ENCODE measurements at places on chromosomes 5 and 9.

GRCh38 chr5:97355775-97356174 lies 172.7 kb upstream of the RIOK2 start:
- DNase-seq = no peak

- no peak for DNase-seq
Observed at GRCh38 chr9:107360098-107360497, 77.0 kb downstream of the RAD23B start.

- DNase-seq = peak; percentile 66
Observed at GRCh38 chr5:137218471-137218870, 280.7 kb downstream of the SPOCK1 start.

GRCh38 chr5:59588922-59589321 lies 304.6 kb downstream of the PDE4D start:
- DNase-seq = no peak

- no peak for DNase-seq
Observed at GRCh38 chr5:5285906-5286305, 136.6 kb upstream of the ICE1 start.

DNA sequence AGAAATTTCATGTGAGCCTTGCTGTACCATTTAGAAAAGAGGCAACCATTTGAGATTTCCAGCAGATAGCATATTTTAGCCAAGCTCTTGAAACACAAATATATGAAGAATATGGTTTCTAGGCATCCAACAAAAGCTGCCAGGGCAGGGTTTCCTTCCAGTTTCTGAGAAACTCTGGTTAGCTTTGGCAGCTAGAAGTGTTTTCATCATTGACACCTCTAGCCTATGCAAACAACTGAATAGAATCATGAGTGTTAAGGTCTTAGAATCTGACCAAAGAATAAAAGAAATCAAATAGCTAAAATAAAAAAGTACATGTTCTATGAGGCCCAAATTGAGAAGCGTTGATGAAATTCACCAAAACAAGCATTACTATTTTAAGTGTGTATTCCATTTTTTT lies 188.1 kb downstream of the TMEM167A start:
- no peak for DNase-seq

- no peak for DNase-seq
Observed at GRCh38 chr9:135770203-135770535, 68.2 kb downstream of the KCNT1 start.

DNA sequence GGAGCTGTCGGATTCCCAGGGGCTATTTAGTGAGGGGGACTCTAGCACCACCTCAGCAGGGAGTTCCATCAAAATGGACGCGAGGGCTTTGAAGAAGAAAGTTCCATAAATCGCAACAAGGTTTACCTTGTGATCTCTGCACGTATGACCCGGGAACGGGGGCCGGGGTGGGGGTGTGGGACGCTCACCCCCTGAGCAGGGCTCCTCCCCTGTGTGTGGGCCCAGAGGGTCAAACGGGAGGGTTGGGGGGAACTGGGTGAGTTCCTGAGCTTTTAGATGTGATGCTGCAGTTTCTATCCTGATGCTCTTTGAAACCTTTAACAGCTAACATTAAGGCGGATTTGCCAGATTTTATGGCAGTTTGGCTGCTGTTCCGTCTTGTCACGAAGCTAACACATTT lies 18.9 kb upstream of the LRRC14B start:
- DNase-seq = no peak

DNA sequence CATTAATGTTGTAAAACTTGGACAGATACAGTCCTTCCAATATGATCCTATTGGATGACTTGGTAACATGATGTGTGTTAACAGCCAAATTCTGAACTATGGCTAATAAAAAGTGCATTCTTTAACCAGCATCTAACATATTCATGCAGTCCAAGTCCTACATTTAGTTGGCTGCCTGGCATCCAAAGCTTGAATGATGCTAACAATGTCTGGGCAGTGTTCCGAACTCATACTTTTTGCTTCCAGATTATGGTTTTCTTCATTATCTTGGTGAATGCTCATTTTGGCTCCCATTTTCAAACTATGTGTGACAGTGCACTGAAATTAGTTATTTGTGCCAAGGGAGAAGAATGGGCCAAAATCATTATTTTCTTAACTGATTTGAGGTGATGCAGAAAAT lies 2.8 kb downstream of the FAM174A start:
- DNase-seq = no peak

DNA sequence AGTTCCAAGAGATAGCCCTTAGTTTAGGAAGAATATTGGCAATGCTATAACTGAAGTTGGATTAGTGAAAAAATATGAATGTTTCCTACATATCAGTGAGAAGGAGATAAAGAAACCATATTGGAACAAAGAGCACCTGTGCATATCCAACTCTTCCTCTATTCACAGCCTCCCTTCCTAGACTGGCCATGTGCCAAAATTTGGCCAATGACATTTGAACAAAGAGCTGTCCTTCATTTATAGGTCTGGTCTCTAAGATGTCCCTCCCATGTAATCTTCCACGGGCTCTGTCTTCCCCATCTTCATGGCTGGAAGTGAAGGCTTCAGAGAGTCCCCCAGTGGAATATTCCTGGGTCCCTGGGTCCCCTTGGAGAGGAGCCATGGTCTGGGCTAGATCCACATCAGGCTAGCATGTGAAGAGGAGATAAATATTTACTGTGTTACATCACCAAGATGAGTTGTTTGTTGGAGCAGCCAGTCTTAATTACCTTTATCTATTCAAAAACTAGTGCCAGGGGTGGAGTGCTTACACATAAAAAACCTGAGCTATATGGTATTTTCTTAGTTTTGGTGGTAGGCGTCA lies 190.0 kb upstream of the S1PR3 start:
- peak; percentile 11 for DNase-seq

DNA sequence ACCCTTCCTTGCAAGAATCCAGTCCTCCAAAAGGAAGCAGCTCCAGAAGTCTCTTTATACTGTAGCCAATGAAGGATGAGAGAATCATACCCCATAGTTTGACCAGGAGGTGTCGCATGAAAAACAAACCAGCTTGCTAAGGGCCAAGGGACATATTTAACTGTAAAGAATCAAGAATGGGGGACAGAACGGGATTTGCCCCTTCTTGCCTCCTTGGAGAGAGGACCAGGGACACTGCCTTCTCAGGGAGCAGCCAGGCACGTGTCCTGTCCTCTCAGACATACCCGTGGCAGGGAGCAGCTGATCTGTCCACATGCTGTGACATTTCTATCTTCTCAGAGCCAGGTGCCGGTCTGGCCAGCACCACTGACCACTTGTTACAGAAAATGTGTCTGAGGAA lies 11.7 kb downstream of the PRUNE2 start:
- DNase-seq = no peak

GRCh38 chr9:1713841-1714240 lies 301.3 kb upstream of the SMARCA2 start:
- DNase-seq = no peak

GRCh38 chr9:4084435-4084818 lies 215.4 kb downstream of the GLIS3 start:
- DNase-seq = no peak

DNA sequence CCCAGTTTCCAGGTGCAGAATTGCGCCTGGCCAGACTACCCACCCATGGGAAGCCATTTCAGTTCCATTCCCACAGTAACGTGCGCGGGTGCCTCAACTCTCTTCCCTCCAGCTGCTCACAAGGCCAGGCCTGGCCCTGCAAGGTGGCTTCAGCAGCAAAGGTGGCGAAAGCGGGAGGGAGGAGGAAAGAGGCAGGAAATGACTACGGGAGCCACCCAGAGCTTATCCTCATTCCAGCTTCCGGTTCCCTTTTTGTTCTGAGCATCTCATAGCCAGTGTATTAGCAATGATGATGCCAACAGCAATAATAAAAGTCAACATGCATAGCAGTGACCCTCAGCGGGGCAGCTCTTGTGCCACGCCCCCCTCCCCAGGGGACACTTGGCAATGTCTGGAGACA lies 101.5 kb upstream of the BOD1 start:
- DNase-seq = no peak

- DNase-seq = no peak
Observed at GRCh38 chr9:92971776-92972175, 24.5 kb downstream of the FGD3 start.

DNA sequence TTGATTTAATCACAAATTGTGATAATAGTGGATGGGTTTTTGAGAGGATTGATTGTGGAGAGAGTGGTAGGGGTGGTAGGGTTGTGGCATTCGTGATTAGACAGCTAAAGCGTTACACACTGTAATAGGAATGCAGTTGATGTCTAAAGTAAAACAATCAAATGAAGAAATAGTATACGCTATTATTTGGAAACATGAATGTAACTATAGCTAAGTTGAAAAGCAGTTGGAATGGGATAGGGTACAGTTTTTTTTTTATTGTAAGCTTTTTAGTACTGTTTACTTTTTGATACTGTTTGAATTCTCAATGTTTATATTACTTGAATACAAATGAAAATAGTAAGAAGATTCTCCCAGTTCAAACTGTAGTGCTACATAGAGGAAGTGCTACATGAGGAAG lies 51.8 kb downstream of the RANBP17 start:
- DNase-seq = no peak

DNA sequence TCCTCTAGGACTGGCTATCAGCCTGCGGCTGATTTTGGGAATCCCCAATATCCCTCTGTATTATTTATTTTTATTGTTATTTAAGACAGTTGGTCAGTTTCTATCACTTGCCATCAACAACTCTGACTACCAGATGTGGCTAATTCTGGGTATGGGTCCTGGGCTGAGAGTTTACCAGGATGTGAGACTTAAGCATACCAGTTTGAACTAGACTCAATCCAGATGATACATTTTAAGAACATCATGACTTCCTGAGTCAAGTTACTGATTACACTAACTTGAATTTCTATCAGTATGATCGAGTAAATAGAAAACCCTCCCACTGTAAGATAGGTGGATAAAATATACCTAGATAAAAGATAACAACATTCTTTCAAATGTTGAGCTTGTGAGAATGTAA lies 634.0 kb downstream of the MAT2B start:
- no peak for DNase-seq

DNA sequence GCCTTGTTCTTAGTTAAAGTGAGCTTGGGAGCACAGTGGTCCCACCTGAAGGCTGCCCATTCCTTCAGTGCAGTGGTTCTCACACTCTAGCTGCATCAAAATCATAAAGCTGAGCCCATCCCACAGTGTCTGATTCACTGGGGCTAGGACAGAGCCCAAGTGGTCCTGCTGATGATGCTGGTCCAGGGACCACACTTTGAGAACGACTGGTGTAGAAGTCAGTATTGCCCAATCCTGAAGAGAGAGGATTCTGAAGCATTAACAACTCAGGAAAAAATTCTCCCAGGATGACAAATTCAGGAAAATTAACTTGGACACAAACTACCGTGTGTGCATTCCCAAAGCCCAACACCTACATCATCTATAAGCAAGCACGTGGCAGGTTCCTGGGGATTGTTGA lies 176.2 kb downstream of the GABBR2 start:
- no peak for DNase-seq

DNA sequence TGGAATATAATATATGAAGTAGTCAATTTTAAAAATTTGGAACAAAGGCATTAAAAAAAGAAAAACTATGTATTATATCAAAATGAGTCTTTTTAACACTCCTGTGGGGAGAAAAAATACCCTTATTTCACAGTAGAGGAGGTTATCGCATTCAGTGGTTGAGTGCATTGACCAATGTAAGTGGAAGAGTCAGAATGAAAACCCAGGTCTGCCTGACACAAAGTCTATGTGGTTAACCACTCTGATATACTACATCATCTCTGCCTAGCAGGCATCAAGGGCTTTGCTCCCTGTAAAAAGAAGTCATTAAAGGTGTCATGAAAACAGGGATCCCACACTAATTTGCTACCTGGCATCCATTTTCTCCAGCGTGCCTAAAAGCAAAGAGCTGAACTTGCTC lies 417.2 kb upstream of the C9orf72 start:
- no peak for DNase-seq

DNA sequence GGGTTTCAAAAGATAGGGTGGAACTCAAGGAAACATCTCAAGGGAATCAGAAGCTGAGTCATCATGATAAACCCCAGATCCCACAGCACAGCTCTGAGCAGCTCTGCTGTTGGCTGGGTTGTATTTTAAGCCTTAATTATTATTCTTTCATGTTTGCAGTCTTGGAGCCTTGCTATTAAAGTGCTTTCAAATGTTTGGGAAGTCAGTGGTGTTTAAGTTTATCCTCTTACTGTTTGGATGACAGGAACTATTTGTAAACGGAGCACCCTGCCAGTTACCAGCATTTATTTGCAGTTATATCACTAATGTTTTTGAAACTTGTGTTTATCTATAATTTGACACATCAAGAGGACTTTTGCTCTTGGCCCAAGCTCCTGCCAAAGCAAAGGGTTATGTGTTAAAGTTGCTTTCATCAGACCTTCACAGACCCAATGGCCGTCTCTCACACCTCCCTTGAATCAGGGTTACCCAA lies 141.1 kb upstream of the SPDL1 start:
- DNase-seq = no peak

All from coronary artery (tissue), 2 donors.